GM13976 (cell line): ENCODE measurements at places on chromosomes 7 and 10.

DNA sequence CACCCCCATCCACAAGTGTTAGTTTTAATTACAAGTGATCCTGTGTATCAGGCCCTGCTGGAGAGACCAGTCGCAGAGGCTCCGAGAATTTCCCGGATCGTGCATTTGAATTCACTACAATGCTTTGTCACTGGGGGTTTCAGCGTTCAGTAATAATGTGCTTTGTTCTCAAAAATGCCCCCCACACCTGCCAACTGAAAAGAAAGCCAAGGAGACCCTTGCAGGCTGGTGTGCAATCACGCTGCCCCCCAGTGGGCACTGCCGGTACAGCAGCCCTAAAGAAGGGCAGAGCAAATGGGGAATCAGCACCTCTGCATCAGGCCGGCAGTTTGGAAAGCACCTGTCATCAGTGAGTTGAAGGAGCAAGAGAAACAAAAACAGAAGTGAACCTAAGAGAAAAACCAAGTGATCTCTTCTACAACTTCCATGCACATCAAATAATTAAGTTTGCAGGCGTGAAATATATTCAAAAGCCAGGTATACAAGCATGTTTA lies 177.6 kb downstream of the PARD3 start:
- peak; percentile 74 for DNase-seq

DNA sequence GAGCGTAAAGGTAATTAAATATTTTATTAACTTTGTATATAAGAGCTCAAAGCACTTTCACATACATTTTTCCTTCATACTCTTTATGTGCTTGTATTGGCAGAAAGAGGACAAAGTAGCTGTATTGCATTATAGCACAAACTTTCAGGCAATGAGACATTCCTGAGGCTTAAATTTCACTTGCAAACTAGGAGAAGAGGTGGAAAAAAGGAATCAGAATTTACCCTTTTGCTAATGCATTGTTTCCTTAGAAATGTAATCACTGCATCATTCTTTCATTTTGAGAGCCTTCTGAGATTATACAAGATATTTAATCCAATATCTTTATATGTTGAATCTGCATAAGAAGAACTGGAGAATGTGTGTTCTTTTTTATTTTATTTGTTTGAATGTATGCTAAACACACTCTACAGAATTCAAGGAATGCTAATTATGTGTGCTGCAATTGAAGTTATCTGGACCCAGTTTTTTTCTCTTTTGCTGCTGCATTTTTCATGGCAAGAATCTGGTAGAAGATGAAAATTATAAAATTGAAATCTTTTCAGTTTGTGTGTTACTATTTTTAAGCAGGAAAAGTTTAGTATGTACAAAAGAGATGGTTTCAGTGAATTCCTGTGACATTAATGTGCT lies 185.1 kb downstream of the NXPH1 start:
- DNase-seq = no peak

DNA sequence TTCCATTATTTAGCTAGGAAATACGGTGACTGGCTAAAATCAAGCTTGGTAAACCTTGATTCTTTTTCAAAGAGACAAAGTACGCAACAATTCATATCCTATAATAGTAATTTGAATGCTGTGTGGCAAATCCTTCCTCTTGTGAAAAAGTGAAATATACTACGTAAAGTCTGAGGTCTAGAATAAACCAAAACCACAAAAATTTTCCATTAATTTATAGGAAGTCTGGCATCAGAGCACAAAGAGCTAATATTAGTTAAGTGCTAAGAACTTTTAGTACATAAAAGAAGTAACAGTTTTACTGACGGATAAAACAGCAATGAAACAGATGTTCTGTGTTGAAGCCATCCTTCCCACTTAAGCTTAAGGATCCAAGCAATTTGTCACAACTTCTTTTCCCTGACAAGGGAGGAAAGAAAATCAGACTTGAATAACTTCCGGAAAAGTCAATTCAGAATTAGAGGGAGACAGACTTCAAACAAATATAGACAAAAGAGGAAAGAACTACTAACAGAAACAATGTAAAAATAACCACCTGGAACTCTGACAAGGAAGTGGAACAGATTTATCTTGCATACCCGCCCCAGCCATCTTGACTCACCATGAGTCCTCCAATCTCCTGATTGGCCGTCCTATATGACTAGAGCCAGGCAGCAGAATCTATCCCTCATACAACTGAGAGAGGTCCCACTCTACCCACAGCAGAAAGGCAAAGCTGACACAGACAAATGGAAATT lies 34.6 kb downstream of the RHEB start:
- no peak for DNase-seq

DNA sequence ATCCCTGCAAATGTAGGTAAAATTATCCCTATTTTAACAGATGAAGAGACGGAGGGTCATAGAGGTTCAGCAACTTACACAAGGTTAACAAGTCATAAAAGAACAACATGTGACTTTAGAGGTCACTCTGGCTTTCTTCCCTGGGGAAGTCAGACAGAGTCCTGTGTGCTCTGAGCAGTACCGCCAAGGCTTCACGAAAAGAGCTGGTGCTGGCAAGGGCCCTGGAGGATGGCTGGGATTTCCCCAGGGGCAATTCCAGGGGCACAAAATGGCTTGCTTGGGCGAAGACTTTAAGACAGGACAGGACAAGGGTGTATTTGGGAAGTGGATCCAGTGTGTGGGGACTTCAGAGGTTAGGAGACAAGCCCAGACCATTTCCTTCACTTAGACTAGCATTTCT lies 144.1 kb downstream of the PIP4K2A start:
- no peak for DNase-seq
